CD4-positive, alpha-beta T cell treated with Interleukin-2 at 100 ng/mL for 4 hours (primary cell): ENCODE measurements at places on chromosomes 11 and 22.

GRCh38 chr11:123137431-123138224, 57.4 kb downstream of the CLMP start:
- DNase-seq, result no peak

DNA sequence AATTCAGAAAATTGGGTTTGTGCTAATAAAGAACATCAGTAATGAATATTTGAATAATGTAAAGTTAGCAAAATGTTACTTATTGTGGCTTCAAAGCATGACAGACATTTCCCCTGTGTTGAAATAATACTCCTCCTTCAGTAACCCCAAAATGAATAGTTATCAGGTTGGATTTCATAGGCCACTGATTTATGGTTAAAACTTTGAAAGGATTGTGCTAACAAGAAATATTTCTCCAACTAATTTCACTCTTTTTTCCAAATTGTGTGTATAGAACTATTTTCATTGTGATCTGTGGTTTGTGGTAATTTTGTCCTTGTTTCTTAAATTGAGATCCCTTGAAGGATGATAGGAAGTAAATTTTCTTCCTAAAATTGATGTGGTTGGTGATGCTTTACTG, 7.9 kb downstream of the DDX10 start:
- no peak for DNase-seq

GRCh38 chr11:119539583-119539982, 116.6 kb upstream of the THY1 start:
- DNase-seq, result no peak

GRCh38 chr11:14362611-14363010, 3.6 kb upstream of the RRAS2 start:
- no peak for DNase-seq

DNA sequence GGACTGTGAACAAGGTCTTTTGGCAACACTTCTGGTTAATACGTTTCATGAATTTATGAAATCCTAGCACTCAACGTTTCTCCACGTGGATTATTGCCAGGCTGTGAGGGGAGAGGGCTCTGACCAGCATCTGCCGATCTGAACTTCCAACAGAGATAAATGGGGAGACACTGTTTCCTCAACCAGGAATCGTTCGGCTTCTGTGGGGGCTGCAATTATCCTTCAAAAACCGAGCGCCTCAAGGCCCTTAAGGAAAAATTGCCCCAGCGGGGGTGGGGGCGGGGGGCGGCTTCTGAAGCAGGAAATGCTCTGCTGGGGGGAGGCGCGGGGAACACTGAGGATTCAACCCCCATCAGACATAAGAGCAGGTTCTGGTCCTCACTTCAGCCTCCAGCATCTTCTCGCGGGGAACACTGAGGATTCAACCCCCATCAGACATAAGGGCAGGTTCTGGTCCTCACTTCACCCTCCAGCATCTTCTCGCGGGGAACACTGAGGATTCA, 155.6 kb downstream of the BRD1 start:
- DNase-seq, result no peak
